NCI-H460 (cell line): ENCODE measurements at places on chromosomes 7 and 10. TPM values are rescaled to one million over a fixed set of nuclear protein-coding genes. Genes with fewer than 3 reads are reported as not detected.

- no peak for DNase-seq
These were observed 67.9 kb downstream of the SPDYE5 start for GRCh38 chr7:75559976-75560365.

DNA sequence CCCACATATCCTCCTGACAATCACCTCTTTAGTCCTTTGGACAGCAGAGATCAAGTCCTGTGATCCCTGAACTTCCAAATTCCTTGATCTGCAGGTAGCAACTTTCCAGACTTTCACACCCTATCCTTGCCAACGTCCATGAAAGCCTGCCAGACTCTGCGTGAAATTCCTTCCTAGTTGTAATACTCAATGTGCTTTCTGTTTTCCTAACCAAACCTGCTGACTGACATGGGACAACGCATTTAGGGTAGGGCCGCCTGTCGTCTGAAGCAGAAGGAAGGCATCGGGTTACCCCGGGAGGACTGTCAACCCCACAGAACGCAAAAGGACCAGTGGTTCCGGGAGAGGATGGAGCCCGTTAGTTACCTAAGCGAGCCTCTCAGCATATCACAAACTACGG, 23.9 kb downstream of the ITGA8 start:
- DNase-seq = no peak

- no peak for DNase-seq
These were observed 145.1 kb downstream of the TMEM178B start for GRCh38 chr7:141218941-141219340.

DNA sequence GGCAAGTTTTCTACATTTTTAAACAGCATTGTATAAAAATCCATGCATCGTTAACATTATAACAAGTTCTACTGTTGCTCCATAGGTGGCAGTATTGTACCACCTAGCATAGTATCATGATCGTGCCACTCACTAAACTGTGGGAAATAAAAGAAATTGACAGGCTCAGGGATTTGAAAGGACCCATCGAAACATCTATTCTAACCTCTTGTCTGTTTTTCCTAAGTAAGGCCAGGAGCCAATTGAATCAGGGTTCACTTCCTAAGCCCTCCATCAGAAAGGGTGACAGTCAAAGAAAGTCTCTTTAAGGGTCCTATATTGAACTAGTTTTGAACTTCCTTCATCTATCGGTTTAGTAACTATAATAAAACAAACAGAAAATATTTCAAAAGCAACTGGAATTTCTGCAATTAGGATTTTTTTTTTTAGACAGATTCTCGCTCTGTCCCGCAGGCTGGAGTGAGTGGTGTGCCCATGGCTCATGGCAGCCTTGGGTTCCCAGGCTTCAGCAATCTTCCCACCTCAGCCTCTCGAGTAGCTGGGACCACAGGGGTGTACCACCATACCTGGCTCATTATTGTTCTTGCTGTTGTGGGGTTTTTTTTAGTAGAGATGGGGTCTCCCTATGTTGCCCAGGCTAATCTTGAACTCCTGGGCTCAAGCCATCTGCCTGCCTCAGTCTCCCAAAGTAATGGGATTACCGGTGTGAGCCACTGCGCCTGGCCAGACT, 9.4 kb downstream of the HACD1 start:
- DNase-seq = peak; percentile 26

GRCh38 chr7:124914298-124914697, 15.3 kb downstream of the POT1 start:
- DNase-seq = no peak

EPO gene
- not detected in 2 replicates for total RNA-seq

DNA sequence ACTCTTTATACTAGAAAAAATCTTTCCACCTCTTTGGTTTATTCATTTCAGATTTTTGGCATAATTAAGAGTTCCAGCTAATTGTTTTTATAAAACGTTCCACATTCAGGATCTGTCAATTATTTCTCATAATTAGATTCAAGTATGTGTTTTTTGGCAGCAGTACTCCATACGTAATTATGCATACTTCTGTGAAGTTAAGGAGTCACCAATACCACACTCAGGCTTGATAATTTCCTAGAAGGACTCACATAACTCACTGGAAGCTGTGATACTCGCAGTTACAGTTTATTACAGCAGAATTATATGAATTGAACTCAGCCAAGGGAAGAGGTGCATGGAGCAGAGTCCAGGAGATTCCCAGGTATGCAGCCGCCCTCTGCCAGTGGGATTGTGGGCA, 290.5 kb upstream of the AKR1E2 start:
- no peak for DNase-seq

- DNase-seq = no peak
These were observed 202.0 kb downstream of the MAD1L1 start for GRCh38 chr7:2030475-2031450.

GRCh38 chr7:98647326-98647725, 30.2 kb downstream of the NPTX2 start:
- DNase-seq = no peak

DNA sequence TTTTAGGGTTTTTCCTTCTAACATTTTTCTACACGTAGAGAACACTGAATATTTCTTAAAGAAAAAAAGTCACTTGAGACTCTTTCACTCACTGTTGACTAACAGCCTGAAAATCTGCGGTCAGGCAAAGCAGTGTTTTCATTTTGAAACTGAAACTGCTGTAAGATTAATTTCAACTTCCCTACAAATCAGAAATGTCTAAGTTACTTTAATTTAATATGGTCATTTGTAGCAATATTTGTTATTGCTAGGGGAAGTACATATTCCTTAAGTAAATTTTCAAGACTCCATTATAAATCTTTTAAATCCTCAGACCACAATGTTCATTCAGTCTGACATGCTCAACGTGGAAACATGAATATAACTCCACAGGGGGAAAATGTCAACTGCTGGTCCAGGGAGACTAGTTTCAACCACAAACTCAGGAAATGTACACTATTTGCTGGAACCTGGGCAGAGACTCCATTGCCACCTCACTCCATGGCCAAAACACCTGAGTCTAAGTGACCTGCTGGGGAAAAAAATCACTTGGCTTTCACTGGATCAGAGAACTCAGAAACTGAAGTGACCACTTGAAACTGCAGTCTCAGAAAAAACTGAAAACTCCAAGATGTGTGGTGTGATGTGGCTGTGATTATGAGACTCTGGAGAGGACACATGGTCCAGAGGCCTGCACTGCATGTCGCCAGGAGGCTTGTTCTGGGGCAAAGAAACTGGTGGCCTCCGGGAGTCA, 161.2 kb downstream of the TAX1BP1 start:
- DNase-seq = peak; percentile 6

DNA sequence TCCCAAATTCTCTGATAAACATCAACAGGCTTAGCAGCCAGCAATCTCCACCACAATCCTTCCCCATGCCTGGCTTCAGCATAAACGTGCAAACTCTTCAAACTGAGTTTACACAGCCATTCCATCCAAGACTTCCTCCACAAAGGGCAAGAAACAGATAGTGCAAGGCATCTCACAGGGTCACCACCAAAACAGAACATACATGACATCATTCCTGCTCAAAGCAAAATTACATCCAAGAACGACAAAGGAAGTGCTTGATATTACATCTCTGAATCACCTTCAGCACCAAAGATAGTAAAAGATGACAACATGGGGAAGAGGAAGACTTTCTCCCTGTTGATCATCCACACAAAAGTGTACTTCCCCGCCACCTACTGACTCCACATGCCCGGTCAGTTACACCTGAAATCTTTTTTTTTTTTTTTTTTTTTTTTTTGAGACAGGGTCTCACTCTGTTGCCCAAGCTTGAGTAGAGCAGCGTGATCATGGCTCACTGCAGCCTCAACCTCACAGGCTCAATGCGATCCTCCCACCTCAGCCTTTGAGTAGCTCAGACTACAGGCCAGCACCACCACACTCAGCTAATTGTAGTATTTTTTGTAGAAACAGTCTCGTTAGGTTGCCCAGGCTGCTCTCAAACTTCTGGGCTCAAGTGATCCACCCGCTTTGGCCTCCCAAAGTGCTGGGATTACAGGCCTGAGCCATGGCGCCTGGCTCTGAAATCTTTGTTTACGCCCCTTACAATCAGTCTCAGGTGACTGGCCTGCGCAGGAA, 127.5 kb downstream of the PARD3 start:
- peak; percentile 6 for DNase-seq

DNA sequence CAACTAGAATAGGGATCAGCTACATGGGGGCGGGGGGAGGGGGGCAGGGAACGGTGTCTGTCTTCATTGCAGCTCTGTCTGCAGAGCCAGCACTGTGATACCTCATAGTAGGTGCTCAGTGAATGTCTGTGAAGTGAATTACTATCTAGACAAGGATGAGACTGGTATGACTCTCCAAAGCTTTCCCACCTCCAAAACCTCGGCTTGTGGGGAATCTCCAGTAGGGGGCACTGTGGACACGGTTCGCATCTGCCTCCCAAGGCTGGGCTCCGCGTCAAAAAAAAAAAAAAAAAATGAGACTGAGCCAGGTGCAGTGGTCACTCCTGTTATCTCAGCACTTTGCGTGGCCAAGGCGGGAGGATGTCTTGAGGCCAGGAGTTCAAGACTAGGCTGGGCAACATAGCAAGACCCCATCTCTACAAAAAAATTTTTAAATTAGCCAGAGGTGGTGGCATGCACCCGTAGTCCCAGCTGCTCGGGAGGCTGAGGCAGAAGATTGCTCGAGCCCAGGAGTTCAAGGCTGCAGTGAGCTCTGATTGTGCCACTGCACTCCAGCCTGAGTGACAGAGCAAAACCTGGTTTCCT, 9.6 kb downstream of the TRIM56 start:
- DNase-seq = peak; percentile 61

- no peak for DNase-seq
These were observed 13.8 kb downstream of the PTTG1IP2 start for GRCh38 chr7:90483251-90483650.

DNA sequence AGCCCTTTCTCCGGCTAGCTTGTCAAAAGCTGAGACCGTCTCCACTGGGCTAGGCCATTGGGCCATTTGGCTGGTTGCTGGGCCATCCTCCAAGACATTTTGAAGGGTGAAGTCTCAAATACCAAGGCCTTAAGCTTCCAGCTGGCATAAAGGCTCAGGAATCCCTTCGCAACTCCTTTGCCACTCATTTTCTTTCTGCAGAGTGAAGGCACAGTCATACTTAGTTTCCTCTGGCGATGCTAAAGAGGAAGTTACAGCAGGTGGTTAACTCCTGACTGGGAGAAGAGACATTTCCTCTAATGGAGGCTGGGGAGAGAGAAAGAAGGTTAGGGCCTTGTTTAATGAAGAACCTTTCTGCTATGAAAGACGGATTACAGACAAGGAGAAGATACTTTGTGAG, 4.8 kb upstream of the REPIN1 start:
- DNase-seq = no peak

DNA sequence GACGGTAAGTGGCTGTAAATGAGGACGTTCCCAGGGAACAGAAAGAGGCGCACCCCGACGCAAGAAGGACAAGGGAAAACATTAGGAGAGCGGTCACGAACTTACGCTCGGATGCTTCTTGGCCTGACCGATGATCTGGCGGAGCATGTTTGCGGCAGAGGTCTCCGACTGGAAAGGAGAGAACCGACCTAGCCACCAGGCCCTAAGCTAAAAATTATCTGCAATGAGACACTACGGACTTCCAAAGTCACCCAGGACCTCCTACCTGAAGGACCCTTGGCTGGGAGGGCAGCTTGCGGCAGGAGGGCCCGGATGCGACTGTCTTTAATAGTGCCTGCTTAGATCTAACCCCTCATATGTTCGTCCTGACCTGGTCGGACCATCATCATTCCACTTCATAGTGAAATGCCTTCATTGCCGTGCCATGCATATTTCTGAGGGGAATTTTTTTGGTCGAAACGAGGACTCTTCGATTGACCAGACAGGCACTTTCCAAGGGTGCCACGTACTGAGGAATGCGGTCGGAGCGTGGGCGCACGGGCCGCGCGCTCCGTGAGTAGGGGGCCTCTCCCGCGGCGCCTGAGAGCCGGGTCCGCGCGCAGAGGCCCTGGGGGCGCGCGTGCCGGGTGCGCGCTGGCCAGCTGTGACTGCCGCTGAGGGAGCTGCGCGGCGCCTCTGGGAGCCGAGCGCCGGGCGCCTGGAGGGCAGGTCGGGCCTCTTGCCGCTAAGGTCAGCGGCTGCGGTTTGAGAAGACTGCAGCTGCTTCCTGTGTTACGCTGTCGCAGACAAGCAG, 33.6 kb upstream of the PHF14 start:
- peak; percentile 92 for DNase-seq

DNA sequence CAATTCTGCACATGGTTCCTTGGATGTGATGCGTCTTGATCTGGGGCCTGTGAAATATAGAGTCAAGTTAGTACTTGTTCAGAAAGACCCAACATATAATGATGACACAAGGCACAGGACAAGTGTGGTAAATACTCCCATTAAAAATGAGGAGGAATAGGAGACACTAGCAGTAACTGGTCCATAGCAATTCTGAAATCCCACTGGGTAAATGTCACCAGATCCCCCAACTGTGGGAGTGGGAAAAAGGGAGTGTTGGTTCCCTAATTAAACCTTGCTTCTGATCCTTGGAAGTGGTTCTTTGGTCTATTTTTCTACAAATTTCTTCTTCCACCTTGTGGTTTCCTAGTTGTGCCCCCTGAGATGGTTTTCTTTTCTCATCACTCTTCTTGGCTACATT, 62.5 kb upstream of the NRP1 start:
- DNase-seq = no peak

DNA sequence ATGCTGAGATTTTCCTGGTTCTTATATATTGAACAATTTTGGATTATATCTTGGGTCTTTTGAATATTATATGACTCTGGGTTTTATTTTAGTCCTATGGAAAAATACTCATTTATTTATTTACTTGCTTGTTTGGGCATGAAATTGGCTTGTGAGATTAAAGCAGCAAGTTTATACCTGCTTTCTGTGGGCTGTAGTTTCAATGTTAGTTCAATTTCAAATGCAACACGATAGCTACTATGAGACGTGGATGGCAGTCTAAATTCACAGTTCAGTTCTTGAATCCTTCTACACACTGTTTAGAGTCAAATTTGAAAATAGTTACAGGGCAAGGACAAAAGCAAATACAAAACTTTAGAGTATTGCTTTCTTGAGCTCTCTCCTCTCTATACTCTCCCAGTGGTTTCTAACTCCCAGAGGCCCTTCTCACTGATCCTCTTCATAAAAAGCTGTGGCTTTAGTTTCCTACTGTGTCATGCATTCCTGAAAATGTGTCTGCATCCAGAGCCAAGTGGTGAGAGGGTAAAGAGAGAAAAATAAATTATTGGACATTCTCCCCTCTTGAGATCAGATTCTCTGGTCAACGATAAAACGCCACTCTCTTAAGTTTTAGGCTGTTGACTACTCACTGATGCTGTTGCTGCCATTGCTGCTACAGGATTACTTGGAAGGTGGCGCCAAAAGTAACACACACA, 34.4 kb downstream of the POLR1F start:
- DNase-seq = no peak

STK32C gene
- total RNA-seq = 54.2 and 58.2 TPM in 2 replicates

DNA sequence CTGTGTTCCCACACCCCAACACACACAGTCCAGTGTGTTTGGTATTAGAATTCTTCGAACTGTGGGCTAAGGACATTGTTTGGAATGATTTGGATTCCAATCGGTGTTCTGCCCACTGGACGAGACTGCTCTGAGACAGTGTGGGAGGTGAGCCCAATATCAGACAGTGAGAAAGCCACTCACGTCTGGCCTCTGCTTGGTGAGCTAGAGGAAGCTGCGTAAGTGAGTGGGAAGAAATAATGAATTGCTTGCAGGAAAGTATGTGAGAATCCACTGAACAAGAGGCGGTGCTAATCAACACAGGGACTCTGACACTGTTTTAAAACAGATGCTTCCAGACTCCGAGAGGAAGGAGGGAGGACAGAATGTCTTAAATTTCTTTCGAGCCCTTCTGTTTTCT, 675.0 kb upstream of the ANKRD30A start:
- DNase-seq = no peak

GRCh38 chr7:6160191-6160623, 112.2 kb downstream of the CYTH3 start:
- peak; percentile 13 for DNase-seq
